Foreskin fibroblast (primary cell): ENCODE measurements at places on chromosomes 13 and 19.

- no peak for DNase-seq
Observed at GRCh38 chr19:33490041-33490451, 31.5 kb downstream of the PEPD start.

GRCh38 chr19:17405250-17406045, at the start of gene BST2:
BST2 (minus strand) TSS chr19:17405630; CDS start chr19:17405575, 55 bp downstream.
- no peak for DNase-seq

DNA sequence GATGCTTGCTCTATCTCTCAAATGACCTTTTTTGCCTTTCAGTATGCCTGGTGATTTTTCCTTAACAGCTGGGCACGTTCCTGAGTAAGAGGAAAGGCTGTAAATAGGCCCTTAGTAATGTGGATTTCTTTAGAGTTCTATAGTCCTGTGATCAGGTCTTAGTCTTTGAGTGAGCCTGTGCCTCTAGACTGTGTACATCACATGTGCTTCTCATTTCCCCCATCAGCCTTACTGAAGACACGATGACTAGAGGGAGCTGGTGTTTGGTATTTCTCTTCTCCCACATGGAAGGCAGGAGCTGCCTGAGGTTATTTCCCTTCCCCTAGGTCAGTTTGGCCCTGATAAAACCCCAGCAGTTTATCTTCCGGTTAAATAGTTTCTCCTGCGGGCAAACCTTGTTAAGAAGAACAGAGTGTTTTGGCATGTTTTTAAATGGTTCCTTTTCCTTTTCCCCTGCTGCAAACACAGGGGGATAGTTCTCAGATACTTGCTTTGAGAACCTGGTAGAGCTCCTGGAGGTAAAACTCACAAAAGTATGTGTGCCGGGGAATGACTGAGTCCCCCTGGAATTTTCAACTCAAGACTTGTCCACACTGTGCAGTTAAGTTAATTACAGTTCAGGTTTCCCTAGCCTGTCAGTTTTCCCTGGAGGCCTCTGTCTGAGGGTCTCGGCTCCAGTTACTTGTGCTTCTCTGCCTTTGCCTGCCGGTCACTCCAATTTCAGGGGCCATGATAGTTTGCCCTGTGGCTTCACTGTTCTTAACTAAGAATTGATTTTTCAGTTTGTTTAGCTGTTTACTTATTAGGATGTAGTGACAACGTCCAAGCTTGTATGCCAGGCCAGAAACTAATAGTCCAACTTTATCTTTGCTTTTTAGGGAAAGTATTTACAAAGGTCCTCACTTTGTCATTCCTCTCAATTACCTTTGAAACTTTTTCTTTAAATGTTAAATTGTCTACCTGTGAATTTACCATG, 94.4 kb downstream of the URI1 start:
- DNase-seq, result peak; percentile 69

GRCh38 chr13:112245179-112245724, 130.9 kb upstream of the SPACA7 start:
- no peak for DNase-seq

DNA sequence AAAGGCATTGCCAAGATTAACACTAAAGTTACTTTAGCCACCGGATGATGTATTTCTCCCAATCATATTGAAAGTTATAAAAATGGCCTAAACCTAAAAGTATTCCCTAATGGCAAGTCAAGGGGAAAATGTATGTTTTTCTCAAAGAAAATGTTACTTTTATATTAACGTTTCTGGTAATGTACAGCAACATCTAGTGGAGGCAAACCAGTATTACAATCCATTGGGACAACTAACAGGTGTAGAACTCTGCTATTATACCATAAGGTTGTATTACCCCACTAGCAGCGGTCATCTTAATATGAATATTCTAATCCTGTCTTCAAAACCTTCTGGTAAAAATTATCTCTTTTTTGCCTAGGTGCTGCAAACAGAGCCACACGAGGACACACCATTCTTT, 69.2 kb downstream of the ZNF100 start:
- DNase-seq, result peak; percentile 0

DNA sequence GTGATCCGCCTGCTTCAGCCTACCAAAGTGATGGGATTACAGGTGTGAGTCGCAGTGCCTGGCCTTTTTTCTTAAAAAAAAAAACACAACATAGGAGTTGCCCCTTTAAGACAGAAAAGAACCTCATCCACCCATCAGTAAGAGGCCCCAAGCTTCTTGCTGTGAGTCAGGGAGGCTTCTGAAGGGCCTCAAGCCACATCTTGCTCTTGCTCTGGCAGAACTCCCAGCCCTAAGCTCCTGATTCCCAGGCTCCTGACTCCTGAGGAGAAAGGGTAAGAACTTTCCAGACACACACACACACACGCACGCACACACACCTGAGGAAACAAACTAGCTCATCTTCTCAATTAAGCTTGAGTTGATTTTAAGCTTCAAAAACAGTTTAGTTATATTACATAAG, 6.9 kb downstream of the ETFB start:
- DNase-seq, result peak; percentile 95

GRCh38 chr13:58429917-58430316, 798.4 kb downstream of the PCDH17 start:
- DNase-seq, result no peak

GRCh38 chr19:5336195-5336965, 4.2 kb downstream of the PTPRS start:
- no peak for DNase-seq

DNA sequence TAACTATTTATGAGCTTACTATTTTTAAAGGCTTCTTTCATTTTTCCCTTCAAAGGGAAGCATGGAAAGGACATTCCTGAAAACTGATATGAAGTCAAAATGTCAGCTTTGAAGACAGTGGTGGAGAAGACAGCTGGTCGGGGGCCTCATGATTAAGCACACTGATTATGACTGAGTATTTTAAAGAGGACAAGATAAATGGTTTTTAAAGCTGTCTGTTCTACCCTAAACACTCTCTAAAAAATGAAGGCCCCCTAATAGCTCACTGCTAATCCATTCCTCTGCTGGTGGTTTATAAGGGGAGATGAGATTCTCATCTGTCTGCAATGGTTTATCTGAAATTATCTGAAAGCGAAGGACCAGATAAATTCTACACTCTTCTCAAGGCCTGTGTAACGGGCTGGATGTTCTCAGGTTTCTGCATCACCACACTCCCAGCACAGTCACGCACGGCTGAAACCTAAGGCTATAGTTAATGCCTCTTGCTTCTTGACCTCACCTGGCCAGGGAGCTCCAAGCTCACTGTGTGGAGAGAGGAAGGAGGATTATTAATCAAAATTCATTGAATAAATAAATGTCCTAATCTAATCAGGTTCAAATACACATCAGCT, 86.9 kb upstream of the DOCK9 start:
- DNase-seq, result no peak

GRCh38 chr19:52742516-52742915, 7.7 kb upstream of the ZNF611 start:
- DNase-seq, result no peak

DNA sequence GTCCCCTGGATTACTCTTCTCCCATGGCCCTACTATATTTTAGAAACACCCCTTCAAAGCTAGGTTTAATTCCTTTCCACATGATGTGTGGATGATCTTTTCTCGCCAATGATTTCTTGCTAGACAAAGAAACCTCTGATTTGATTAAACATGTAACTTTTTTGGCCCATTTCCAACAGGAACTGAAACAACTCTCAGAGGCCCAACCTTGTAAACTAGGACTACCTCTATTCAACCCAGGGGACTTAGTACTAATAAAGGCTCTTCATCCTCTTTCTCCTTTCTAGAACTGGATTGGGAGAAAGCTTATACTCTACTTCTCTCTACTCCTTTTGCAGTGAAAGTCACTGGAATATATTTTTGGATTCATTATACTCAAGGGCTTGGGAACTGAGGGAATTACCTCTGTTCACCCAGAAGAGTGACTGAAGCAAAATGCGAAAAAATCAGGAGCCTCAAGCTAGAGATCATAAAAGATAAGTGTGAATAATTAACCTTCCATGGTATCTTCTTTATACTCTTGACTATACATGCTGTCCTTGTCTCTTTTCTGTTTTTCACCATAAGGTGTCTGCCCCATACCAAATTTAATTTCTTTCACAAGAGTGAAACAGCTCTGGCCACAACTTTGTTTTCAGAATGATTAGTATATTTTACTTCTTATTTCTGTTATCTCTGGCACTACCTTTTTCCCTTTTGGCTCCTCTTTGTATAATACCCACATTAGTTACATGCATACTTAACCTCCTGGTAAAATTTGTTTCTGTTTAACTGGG, 977.6 kb downstream of the SLITRK5 start:
- DNase-seq, result no peak

DNA sequence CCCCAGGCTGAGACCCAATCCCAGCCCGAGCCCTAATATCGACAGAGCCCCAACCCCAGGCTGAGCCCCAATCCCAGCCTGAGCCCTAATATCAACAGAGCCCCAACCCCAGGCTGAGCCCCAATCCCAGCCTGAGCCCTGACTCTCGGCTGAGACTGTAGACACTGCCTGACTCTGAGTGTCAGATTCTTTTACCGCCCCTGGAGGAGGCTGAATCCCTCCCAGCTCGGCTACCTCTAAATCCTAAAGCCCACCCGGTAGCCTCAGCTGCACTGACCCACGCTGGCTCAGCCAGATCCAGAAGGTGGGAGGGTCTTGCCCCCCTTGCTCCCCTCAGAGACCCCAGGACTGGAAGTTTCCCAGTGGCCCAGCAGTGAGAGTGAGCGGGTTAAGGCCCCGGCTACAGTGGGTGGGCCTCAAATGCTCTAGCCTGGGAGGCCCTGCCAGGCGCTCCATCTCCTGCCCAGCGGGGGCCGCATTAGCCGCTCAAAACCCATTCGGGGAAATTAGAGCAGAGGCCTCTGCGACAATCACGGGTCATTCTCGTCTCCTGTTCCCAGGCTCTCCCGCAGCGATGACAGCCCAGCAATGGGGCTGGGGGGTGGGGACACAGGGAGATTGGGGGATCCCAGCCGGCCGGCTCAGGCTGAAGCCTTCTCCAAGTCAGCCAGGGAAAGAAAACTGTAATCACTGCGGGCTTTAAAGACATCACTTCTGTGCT, 43.8 kb downstream of the ZNRF4 start:
- no peak for DNase-seq

DNA sequence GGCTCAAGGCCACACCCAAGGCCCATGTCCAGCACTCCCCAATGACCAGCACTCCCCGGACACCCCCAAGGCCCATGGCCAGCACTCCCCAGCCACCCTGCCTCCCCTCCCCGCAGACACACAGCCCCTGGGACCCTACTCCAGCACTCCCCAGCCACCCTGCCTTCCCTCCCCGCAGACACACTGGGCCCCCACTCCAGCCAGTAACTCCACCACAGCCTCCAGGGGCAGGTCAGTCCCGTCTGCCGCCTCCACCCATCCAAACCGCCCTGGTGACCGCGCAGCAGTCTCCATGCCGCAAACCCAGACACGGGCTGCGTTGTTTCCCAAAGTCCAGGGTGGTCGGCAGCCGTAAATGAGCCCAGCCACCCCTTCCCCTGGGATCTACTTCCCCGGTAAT, 70.7 kb downstream of the SPACA7 start:
- no peak for DNase-seq

GRCh38 chr19:21317821-21318220, 11.4 kb downstream of the ZNF708 start:
- no peak for DNase-seq

DNA sequence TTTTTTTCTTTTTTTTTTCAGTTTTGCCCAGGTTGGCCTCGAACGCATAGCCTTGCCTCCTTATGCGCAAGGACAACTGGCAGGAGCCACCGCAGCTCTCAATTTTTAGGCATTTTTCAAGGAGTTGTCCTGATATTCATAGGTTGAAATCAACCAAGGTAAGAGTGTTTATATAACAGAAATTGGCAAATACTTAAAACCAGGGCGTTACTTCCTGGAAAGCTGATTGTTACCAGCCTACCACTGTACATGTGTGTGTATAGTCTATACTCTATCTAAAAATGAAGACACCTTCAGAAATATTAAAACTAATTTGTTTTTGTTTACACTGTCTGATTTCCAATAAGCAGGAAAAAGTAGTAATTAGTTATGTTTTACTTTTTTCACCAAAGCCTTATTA, 39.2 kb downstream of the GPC6 start:
- DNase-seq, result no peak

DNA sequence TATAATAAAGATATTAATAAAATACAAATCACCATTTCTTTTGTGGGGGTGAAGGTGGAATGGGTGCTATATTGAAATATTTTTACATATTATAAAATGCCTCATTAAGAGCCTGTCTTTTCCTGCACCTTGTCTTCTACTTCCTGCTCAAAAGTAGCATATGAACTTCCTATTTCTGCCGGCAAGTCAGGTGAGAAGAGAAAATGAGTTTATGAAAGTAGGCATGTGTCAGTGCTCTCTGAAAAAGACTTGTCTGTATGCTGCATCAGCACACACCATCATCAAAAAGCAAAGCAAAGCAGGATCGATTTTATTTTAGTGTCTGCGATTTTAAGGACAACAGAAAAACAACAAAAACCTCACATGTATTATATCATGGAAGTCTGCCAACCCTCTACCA, 114.2 kb downstream of the RAP2A start:
- no peak for DNase-seq

GRCh38 chr13:71149498-71150363, 717.3 kb downstream of the DACH1 start:
- DNase-seq, result no peak

DNA sequence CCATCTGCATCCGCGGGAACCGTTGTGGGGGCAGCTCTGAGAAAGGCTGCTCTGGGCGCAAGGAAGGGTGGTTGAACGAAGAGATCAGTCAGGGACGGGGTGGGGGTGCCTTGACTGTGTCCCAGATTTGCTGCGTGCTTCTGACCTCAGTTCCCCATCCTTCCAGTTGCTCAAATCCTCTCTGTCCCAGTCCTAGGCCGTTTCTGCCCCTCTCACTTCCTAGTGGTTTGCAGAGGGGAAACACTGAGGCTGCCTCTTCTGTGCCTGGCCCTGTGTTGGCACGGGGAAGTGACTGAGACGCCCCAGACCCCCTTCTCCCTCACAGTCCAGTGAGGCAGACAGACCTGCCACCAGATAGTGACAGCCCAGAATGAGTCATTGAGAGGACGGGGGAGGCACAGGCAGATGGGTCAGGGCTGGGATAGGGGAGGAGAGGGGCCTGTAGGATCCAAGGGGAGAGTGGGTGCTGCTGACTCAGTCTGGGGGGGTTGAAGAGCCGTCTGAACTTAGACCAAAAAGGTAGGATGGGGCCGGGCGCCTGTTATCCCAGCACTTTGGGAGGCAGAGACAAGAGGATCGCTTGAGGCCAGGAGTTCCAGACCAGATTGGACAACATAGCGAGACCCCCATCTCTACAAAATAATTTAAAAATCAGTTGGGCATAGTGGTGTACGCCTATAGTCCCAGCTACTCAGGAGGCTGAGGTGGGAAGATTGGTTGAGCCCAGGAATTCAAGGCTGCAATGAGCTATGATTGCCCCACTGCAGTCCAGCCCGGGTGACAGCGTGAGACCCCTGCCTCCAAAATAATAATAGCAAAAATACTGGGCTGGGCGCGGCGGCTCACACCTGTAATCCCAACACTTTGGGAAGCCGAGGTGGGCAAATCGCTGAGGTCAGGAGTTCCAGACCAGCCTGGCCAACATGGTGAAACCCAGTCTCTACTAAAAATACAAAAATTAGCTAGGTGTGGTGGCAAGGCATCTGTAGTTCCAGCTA, 26.5 kb downstream of the NUMBL start:
- peak; percentile 24 for DNase-seq

GRCh38 chr19:5711025-5711424, 8.9 kb downstream of the LONP1 start:
- DNase-seq, result no peak

- no peak for DNase-seq
Observed at GRCh38 chr13:48222358-48223301, 10.4 kb upstream of the ITM2B start.

- no peak for DNase-seq
Observed at GRCh38 chr19:33470686-33471085, 50.9 kb downstream of the PEPD start.
